HepG2 (cell line): ENCODE measurements at places on chromosomes 2 and 18. TPM values are rescaled to one million over a fixed set of nuclear protein-coding genes. Genes with fewer than 3 reads are reported as not detected.
A peak's percentile ranks its signal among the peaks of the same experiment; 100 is the strongest.

GRCh38 chr2:80259292-80259691 lies 45.3 kb downstream of the LRRTM1 start:
- no peak for DNase-seq

- no peak for DNase-seq
Observed at GRCh38 chr2:58796239-58796910, 555.2 kb upstream of the FANCL start.

- no peak for DNase-seq
Observed at GRCh38 chr2:100241236-100241635, 81.1 kb downstream of the LONRF2 start.

DNA sequence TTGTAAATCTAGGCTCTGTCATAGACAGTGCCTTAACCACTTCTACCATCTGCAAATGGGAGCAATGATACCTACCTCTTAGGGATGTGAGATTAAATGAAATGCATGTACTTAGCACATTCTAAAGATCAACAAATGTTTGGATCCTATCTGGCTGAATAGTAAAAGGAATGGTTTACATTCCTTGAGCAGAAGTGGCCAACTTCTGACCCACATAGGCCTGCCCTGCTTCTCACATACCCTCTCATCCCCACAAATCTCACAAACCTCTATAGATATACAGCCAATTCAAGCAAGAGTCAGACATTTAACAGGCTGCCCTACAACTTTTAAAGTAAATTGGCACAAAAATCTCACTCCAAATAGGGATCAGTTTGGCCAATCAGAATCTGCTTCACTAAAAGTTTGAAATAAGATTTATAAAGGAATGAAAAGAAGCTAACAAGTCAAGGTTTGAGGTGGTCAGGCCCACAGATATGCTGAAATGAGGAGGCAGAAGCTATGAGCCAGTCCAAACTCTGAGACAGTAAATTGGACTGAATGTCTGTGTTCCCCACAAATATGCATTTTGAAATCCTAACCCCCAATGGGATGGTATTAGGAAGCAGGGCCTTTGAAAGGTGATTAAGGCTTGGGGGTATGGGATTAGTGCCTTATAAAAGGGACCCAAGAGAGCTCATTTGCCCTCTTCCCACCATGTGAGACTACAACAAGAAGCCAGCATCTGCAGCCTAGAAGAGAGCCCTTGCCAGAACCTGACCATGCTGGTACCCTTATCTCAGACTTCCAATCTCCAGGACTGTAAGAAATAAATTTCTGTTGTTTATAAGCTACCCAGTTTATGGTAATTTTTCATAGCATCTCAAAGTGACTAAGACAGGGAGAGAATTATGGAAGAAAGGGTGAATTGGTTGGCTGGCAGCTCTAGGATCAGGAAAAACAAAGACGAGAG lies 227.8 kb upstream of the RBMS1 start:
- DNase-seq: no peak

DNA sequence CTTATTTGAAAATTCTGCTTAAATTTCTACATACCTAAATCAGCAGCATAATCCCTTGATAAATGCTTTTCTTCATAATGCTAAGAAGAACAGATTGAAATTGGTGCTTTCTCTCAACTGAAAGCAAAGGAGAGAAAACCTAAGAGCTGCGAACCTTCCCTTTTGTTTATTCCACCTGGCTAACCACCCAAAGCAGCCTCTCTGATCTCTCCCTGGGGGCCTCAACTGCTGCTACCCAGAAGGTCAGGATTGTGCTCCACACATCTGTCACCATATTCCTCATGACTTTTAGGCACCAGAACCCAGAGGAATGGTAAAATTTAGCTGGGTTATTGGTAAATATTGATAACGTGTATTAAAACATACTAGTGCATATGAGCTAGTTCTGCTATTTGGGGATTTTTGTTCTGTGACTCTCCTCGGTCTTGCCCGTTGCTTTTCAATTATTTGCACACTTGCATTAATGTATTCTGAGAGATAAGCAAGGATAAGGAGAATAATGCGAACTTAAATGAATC lies 334.1 kb downstream of the RIT2 start:
- no peak for DNase-seq

DNA sequence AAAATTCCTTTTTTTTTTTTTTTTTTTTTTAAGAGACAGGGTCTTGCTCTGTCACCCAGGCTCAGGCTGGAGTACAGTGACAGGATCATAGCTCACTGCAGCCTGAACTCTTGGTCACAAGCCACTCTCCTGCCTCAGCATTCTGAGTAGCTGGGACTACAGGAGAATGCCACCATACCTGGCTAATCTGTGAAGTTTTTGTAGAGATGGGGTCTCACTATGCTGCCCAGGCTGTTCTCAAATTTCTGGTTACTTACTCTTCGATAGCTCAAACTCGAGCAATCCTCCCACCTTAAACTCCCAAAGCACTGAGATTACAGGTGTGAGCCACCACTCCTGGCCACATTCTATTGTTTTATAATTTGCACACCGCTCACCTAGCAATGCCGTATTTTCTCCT lies 27.0 kb downstream of the RNF149 start:
- no peak for DNase-seq

DNA sequence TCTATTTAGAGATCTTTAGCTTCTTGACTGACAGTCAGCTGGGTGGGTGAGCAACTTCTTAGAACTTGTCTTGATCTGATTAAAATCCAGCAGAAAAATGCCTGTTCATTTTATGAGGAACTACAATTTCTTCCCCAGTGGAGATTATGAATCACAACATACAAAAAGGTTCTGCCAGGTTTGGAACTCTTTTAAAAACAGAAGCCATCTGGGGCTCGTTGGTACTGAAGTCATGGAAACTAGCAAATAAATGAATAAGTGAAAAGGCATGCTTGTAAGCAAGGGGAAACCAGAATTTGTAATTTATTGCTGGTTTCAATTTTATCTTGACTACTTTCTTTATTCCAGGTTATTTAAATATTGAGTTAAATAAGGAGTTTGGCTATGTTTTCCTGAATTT lies 767.4 kb downstream of the MBD2 start:
- no peak for DNase-seq

GAREM1 gene
- 2.9 TPM in 2 replicates for total RNA-seq

DNA sequence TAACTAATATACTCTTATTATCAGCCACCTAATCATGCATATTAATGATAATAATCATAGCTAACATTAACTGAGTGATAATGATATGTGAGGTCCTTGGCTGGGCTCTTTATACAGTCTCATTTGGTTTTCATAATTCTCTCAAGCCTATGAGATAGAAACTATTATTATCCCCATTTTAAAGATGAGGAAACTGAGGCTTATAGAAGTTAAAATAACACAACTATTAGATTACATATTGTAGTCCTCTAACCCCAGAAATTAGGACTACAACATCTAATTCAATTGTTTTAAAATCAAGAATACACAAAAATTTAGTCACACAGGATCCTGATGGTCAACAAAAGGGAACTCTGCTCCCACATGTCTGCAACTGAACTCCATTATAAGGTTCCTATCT lies 83.6 kb upstream of the ITGB6 start:
- DNase-seq: no peak

DNA sequence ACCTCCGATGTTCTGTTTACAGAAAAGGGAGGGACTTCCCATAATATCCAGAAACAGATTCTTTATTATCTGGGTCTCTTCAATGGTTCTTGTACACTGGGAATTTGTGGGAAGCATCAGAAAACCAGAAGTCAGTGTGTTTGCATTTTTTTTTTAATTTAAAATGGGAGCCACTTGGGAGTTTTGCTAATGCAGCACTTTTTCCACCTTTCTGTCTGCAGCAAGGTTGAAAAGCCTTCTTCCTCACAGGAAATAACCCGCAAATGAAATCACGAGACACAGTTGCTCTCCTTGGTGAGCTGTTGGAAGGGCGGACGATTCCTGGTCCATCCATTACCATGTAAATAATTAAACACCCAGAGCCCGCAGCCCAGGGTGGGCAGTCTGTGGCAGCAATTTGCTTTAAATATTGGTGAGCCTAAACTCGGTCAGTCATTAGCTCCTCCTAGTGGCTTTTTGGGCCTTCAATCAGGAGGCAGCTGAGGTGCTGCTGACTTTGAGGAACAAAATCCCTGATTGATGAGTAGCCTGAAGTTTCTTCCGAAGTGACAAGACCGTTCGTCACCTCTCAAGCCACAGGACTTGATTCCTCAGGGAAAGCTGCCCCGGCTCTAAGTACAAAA lies 471.5 kb downstream of the EPHA4 start:
- no peak for DNase-seq

GRCh38 chr2:213475433-213475832 lies 191.2 kb downstream of the SPAG16 start:
- DNase-seq: no peak

DNA sequence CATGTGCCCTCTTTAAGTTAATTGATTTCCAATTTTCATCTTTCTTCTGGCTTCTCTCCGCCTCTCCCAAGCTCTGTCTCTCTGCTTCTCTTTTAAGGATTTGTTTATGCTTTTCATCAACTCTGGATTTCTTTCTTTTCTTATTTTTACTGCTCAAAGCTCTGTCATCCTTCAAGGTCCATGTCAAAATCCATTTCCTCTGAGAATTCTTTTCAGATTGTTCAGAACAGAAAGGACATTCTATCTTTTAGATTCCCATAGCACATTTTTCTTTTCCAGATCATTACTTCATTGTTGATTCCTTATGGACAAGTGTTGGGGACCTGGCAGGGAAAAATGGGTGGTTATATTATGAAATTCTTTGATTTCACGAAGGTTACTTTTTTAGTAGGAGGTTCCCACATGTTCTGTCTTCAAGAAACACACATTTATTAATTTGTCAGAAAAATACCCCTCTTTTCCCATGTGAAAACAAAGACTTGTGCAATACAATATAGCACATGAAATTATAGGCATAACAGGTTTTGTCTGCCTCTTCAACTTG lies 12.3 kb downstream of the PMAIP1 start:
- no peak for DNase-seq

GRCh38 chr2:144454466-144455287 lies 65.2 kb downstream of the ZEB2 start:
- no peak for DNase-seq

GRCh38 chr2:176985871-176986270 lies 226.7 kb upstream of the HNRNPA3 start:
- DNase-seq: no peak

TMEM17 gene
- 0.22 and 0.28 TPM in 2 replicates for total RNA-seq

GRCh38 chr18:48801728-48802542 lies 148.8 kb downstream of the SMAD7 start:
- no peak for DNase-seq

DNA sequence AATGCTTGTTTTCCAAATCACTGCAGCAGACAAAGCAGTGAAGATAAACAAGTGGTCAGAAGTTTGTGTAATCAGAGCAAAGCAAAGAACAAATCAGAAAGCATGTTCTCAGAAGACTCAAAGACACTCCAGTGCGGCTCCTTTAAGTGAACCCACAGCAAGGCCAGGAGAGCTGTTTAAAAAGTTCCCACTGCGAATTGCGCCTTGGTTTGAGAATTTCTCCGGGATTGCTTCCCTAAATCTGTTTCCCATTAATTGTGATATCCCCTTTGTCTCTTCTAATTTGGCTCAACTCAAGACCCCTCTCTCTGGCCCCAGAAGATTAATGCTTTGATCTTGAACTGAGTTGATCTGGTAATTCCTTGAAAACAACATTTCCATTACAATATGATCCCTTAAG lies 122.4 kb upstream of the BCL2L11 start:
- DNase-seq: no peak

GRCh38 chr2:59720296-59720866 lies 833.1 kb downstream of the BCL11A start:
- no peak for DNase-seq

CHN1 gene
- total RNA-seq: 2.5 and 2.8 TPM in 2 replicates

OSR1 gene
- total RNA-seq: 0.81 and 1.1 TPM in 2 replicates

DNA sequence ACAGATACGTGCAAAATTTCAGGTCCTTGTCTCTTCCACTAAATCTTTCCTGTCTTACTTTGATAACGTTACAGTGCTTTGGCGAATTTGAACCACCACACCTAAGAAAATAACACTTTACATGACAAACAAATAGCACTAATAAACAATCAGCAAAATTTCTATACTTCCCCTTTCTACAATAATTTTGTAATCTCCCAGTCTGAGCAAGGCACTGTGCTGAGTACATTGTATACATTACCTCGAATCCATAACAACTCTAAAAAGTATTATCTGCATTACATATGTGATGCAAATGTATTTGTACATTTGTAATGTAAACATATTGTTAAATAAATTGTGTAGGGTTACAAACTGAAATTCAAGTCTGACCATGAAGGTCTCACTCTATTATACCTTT lies 49.9 kb downstream of the RTN4 start:
- DNase-seq: no peak

GRCh38 chr2:181444654-181445053 lies 12.5 kb upstream of the ITGA4 start:
- DNase-seq: no peak

GKN1 gene
- total RNA-seq: not detected in 2 replicates

SCG2 gene
- total RNA-seq: not detected in 2 replicates

NEMP2 gene
- total RNA-seq: 7.8 and 9.8 TPM in 2 replicates

ZNF24 gene
- 41.1 and 79.4 TPM in 2 replicates for total RNA-seq

WDR12 gene
- 216 and 330 TPM in 2 replicates for total RNA-seq

ESPNL gene
- 0.35 and 0.80 TPM in 2 replicates for total RNA-seq

GRCh38 chr2:164061129-164061746 lies 325.4 kb upstream of the FIGN start:
- DNase-seq: peak; percentile 53

OSBPL6 gene
- total RNA-seq: 0.10 and 0.11 TPM in 2 replicates

ITSN2 gene
- total RNA-seq: 26.6 and 33.4 TPM in 2 replicates

- no peak for DNase-seq
Observed at GRCh38 chr2:53129851-53130250, 637.8 kb upstream of the CHAC2 start.

DNA sequence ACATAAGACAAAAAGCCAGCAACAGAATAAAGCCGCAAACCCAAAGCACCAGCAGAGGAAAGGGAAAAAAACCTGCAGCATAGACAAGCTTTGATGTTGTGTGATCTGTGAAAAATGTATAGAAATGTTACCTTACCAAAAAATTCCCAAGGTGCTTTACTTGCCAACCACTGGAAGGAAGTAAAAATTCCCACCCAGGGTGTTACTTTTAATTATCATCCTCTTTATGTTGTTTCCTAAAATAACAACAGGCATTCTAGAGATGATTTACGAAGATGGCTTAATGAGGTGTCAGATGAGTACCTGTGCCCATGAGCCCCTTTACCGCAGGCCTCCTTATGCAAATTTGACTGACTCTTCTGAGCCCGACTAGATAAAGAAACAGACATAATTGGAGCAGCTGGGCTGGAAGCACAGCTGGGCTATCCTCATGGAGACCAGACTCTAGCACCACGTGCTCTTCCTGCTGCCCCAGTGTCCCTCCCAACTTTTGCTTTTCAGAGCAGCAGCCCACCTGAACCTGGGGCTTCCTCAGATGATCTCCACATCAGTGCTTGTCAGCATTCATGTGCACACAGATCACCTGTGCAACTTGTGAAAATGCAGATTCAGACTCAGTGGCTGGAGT lies 41.5 kb downstream of the SRSF7 start:
- DNase-seq: no peak
